Activated CD8-positive, alpha-beta memory T cell treated with anti-CD3 and anti-CD28 coated beads, Interleukin-2, amount 10 ng/mL, durations not matched to agents 7 days and 5 days (primary cell): ENCODE measurements at places on chromosomes 1 and 21.

GRCh38 chr1:109319114-109319513 is 12.3 kb upstream of the MYBPHL start:
- no peak for DNase-seq

- peak; percentile 97 for DNase-seq
Observed at GRCh38 chr1:161389691-161390558, 22.2 kb upstream of the CFAP126 start.

- peak; percentile 29 for DNase-seq
Observed at GRCh38 chr1:47622776-47623556, 185.1 kb downstream of the FOXD2 start.

- DNase-seq: no peak
Observed at GRCh38 chr1:45924736-45925135, 121.3 kb downstream of the MAST2 start.

DNA sequence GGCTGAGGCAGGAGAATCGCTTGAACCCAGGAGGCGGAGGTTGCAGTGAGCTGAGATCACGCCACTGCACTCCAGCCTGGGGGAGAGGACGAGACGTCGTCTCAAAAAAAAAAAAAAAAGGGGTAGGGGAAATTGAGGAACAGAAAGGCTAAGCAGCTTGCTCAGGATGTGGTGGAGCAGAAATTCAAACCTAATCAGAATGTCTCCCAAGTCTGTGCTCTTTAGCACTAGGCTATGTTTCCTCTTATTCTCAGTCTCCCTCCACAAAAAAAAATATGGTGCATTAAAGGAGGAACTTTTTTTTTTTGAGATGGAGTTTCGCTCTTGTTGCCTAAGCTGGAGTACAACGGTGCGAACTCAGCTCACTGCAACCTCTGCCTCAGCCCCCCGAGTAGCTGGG is 114.2 kb downstream of the SLC16A1 start:
- DNase-seq: no peak

- no peak for DNase-seq
Observed at GRCh38 chr1:119485201-119485600, 21.8 kb upstream of the HSD3B1 start.

- peak; percentile 64 for DNase-seq
Observed at GRCh38 chr21:45074048-45074817, at the start of gene ADARB1. Gene ADARB1, plus strand, starts transcription at chr21:45074580. Its CDS starts 97,077 bp downstream, at chr21:45171657.

DNA sequence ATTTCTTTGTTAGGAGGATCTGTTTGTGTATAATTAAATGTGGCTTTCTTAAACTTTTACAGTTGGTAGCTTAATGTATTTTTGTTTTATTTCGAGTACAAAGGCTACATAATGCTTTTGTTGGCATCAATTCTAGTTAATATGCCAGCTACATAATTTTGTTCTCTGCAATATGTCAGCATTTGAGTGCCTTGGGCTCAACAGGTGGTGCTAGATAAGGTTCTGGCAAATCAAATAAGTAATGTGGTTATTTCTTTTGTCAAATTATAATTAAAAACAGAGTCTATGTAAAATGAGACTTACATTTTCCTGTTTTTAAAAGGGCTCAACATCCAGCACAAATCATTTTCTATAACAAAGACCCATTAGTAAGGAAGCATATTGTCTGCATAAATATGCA is 410.6 kb upstream of the NR5A2 start:
- DNase-seq: no peak
